ENCODE measurements at places on chromosomes 11 and 22. TPM values are rescaled to one million over a fixed set of nuclear protein-coding genes. Genes with fewer than 3 reads are reported as not detected.

- DNase-seq, result no peak
Observed at GRCh38 chr22:28835630-28836189, 35.3 kb upstream of the XBP1 start.

GRCh38 chr11:58688789-58689503 lies 42.8 kb downstream of the GLYAT start:
- DNase-seq, result no peak

- DNase-seq, result no peak
Observed at GRCh38 chr11:72491001-72491400, 56.7 kb upstream of the CLPB start.

DNA sequence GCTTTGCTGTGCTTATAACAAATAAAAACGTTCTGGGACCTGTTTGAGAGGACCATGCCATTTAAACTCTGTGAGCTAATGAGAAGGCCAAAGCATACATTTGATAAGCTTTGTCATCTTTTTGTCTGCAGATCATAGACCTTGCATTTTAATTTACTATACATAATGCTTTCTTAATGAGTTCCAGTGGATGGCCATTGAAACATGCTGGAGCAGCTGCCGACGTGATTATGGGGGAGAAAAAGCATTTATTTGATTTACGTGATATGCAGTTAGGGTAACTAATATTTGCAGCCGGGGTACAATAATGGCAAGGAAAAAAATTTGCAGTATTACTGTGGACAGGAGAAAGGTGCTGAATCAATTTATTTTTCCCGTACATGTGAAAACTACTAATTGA lies 240.2 kb downstream of the FAT3 start:
- no peak for DNase-seq

DNA sequence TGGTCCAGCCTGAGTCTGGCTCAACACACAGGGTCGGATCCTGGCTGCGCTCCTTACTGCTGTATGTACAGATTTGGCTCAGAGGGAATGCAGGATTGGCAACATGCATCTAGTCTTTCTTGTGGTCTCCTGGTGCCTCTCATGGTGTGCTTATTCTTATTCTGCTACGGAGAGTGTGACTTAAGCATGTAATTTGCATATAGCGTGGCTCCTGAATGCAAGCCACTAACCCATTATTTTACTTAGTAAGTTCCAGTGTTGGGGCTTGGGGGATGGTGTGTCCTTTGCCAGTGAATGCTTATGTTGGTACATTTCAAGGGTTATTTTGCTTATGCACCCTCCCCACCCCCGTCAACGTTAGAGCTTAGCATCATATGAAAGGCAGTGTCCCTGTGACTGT lies 51.2 kb downstream of the PTPRJ start:
- DNase-seq, result no peak

NAT10 gene
- 34.4 TPM for total RNA-seq

DNA sequence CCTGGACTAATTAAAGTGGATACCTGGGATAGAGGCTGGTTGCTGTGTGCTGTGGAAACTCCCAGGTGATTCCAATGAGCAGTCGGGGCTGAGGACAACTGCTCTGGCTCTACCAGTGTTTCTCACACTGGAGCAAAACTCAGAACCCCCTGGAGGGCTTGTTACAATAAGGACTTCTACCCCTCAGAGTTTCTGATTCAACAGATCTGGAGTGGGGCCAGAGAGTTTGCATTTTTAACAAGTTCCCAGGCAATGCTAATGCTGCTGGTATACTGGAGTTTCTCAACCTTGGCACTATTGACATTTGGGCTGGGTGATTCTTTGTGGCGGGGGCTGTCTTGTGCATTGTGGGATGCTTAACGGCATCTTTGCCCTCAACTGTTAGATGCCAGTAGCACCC lies 353.7 kb downstream of the MIAT start:
- no peak for DNase-seq

- DNase-seq, result no peak
Observed at GRCh38 chr11:20608934-20609333, 9.5 kb downstream of the SLC6A5 start.

DNA sequence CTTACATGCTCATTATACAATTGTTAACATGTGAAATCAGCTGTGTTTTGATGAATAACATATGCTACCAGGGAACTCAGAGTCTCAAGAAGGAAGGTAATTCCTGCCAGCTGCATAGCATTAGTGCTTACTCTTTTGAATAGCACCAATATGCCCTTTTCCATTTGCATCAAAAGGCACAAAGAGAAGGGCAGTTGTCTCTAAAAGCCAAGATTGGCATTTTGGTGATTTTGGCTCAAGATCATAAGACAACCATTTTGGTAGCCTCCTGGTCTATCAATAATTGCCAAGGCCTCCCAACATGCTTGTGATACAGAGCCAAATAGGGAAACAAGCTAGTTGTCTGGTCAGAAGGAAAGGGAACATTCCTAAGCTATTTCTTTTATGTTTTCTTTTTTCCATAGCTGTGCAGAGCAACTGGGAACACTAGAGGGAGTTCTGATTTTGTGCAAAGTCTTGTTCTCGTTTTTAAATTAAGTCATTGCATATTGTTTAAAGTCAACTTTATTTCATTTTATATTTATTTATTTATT lies 416.7 kb upstream of the CHORDC1 start:
- DNase-seq, result no peak

NDUFC2 gene
- 203 TPM for total RNA-seq

DNA sequence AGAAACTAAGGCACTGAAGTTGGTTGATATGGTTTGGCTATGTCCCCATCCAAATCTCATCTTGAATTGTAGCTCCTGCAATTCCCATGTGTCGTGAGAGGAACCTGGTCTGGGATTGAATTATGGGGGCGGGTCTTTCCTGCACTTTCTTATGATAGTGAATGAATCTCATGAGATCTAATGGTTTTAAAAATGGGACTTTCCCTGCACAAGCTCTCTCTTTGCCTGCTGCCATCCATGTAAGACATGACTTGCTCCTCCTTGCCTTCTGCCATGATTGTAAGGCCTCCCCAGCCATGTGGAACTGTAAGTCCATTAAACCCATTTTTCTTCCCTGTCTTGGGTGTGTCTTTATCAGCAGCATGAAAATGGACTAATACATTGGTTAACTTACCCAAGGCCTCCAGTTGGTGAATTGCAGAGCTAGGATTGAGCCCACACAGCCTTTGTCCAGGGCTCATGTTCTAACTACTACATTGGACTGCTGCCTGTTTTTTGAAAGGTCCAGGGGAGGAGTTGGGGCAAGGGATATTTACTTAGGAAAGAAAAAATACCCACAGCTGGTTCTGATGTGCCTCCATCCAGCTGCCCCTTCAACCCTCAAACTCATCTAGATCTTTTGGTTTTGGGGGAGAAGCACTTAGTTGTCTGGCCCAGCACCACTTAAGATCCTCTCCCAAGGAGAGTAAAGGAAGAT lies 107.8 kb upstream of the NAV2 start:
- DNase-seq, result no peak

TRPC6 gene
- total RNA-seq, result 0.51 TPM

- no peak for DNase-seq
Observed at GRCh38 chr11:9901943-9902342, 238.1 kb downstream of the SWAP70 start.

TTC36 gene
- total RNA-seq, result 0.56 TPM

DNA sequence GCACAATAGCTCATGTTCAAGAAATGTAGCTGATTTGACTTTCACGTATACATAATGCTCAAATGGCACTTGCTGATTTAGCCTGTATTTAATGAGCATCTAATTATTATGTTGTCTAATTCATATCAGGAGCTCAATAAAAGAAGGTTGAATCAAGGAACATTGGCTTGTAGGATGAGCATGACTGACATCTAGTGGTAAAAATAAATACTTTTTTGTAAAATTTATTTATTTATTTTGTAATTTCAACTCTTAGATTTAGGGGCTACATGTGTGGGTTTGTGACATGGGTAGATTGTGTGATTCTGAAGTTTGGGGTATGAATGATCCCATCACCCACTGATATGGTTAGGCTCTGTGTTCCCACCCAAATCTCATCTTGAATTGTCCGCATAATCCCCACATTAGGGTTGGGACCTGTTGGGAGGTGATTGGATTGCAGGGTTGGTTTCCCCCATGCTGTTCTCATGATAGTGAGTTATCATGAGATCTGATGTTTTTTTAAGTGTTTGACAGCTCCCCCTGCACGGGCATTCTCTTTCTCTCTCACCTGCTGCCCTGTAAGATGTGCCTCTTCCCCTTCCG lies 1.7 kb upstream of the OR52E5 start:
- no peak for DNase-seq

MYO7A gene
- 18.3 TPM for total RNA-seq

VPREB1 gene
- not detected for total RNA-seq

VPS26B gene
- 132 TPM for total RNA-seq

BCO2 gene
- 2.6 TPM for total RNA-seq

- DNase-seq, result no peak
Observed at GRCh38 chr11:4195909-4196308, 101.3 kb downstream of the RRM1 start.

CXCR5 gene
- total RNA-seq, result not detected

GRCh38 chr11:69970785-69971535 lies 107.2 kb upstream of the ANO1 start:
- no peak for DNase-seq

DNA sequence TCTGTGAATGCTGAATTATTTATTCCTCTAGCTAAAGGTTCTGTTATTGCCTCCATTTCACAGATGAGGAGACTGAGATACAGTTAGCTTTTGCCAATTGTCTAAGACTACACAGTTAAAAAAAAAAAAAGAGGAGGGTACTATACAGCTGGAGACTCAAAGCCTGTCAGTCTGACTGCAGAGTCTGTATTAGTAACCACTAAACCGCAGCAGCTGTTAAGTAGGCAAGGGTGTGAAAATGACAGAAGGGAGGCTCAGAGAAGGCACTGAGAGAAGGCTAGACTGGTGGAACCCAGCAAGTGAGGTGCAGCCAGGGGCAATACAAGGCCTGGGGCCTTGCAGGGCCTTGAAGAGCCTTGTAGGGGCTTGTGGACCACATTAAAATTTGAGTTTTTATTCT lies 181.2 kb downstream of the CSNK2A3 start:
- no peak for DNase-seq

DNA sequence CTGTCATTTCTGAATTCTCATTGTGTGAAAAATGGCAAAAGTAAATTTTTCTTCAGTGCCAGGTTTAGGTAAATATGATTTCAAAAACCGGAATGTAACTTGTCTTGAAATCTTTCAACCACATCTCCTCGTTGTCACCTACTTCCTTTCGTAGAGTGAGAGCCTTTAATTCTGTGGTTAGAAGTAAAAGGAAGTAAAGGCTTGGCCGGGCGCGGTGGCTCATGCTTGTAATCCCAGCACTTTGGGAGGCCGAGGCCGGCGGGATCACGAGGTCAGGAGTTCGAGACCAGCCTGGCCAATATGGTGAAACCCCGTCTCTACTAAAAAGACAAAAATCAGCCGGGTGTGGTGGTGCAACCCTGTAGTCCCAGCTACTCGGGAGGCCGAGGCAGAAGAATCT lies 29.8 kb downstream of the SGSM3 start:
- no peak for DNase-seq
